ENCODE measurements at places on chromosomes 16 and 17.

GRCh38 chr17:2794111-2794803 is 2.0 kb upstream of the RAP1GAP2 start:
- H3K4me1 ChIP-seq, result peaks cover 2% of the 10 kb centered on the region
- no peak overlapping the region for H3K27ac ChIP-seq
- H3K36me3 ChIP-seq, result no peaks in the 10 kb centered on the region
- H3K27me3 ChIP-seq, result no peaks in the 10 kb centered on the region
- DNase-seq, result no peak

DNA sequence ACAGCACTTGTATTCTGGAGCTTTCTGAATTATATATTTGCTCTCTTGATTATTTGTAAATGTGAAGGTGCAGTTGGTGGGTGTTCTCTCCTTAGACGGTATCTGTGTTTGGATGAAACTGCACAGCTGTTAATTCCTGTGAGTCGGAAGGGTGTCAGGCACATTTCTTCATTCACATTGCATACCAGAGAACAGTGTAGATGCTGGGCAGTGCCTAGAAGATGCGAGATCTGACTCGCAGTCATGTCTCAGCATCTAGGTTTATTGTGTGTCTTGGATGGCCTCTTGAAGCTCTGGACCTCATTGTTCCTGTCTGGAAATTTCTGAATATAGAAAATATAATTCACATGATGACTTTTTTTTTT is 61.2 kb downstream of the CLEC16A start:
- H3K36me3 ChIP-seq, result 0 out of 2 replicates have a peak, but pooled peaks cover 3% of the 10 kb centered on the region
- H3K27ac ChIP-seq, result no peak overlapping the region
- no peak overlapping the region for H3K4me3 ChIP-seq

DNA sequence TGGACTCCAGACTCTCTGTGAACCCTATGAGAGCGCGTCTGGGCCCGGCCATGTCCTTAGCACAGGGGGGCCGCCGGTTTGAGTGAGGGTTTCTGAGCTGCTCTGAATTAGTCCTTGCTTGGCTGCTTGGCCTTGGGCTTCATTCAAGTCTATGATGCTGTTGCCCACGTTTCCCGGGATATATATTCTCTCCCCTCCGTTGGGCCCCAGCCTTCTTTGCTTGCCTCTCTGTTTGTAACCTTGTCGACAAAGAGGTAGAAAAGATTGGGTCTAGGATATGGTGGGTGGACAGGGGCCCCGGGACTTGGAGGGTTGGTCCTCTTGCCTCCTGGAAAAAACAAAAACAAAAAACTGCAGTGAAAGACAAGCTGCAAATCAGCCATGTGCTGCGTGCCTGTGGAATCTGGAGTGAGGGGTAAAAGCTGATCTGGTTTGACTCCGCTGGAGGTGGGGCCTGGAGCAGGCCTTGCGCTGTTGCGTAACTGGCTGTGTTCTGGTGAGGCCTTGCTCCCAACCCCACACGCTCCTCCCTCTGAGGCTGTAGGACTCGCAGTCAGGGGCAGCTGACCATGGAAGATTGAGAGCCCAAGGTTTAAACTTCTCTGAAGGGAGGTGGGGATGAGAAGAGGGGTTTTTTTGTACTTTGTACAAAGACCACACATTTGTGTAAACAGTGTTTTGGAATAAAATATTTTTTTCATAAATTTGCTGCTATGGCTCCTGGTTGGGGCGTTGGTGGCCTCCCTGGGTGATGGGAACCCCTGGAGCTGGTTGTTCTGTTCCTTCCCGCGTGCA is 23.1 kb downstream of the STAT5A start:
- H3K36me3 ChIP-seq, result 0 out of 2 replicates have a peak, but pooled peaks cover 5% of the 10 kb centered on the region
- peaks cover 10% of the 10 kb centered on the region for H3K4me1 ChIP-seq
- DNase-seq, result no peak

GRCh38 chr16:2148714-2149629 is 547 bp downstream of the RAB26 start:
- peaks cover 20% of the 10 kb centered on the region for H3K36me3 ChIP-seq
- peak overlapping the region; percentile 47 for H3K4me3 ChIP-seq
- DNase-seq, result no peak
- H3K4me1 ChIP-seq, result peaks cover 17% of the 10 kb centered on the region
- no peak overlapping the region for H3K27ac ChIP-seq

DNA sequence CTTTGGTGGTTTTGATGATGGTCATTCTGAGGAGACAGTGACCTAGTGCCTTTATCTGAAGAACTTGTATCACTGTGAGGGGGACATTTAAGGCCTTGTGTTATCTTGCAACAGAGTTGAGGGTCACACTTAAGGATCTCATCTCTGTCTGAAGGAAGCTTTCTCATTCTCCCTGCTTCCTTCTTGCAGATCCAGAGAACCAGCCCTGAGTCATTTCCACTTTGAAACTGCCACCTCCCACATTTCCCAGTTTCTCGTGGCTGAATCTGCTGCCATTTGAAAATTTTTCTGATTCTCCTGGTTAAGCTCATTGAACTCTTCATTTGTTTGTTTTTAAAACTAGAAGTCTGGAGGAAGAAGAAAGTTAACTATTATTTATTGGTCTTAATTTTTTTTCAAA is 190.2 kb upstream of the CDH11 start:
- H3K4me3 ChIP-seq, result no peak overlapping the region
- peaks cover 1% of the 10 kb centered on the region for H3K4me1 ChIP-seq
- no peak for DNase-seq
- H3K36me3 ChIP-seq, result no peaks in the 10 kb centered on the region
- H3K27ac ChIP-seq, result no peak overlapping the region

- no peak overlapping the region for H3K27ac ChIP-seq
- no peak for DNase-seq
- H3K36me3 ChIP-seq, result no peaks in the 10 kb centered on the region
Observed at GRCh38 chr17:8956465-8956902, 9.0 kb downstream of the PIK3R5 start.

DNA sequence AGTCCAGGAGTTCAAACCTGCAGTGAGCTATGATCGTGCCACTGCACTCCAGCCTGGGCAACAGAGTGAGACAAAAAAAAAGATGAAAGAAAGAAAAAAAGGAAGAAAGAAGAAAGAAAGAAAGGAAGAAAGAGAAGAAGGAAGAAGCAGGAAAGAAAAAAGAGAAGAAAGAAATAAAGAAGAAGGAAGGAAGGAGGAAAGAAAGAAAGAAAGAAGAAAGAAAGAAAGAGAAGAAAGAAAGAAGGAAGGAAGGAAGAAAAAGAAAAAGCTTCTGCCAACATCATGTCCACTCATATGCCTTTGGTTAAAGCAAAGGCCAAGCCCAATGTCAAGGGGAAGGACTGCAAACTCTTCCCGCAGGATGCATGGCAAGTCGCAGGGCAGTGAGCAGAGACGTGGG is 143.2 kb downstream of the IRX3 start:
- no peaks in the 10 kb centered on the region for H3K27me3 ChIP-seq
- H3K4me3 ChIP-seq, result no peak overlapping the region
- no peaks in the 10 kb centered on the region for H3K4me1 ChIP-seq
- H3K36me3 ChIP-seq, result no peaks in the 10 kb centered on the region
- H3K27ac ChIP-seq, result no peak overlapping the region

DNA sequence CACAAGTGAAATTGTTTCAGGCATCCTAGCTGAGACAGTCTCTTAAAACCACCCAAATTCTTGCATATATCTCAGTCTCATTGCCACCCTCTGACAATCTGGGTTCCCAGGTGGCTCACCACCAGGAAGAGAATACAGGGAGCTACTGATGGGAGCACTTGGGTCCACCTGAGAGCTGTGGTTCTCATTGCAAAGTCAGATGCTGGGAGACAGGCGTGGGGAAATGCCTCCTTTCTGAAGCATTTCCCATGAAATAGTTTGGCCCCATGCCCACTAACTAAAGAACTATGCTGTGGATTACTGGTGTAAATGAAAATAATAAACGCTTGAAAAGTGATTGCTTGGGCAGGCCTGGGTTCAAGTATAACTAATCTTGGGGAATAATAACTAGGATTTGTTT is 70.3 kb downstream of the CMC2 start:
- H3K27me3 ChIP-seq, result peaks cover 10% of the 10 kb centered on the region
- H3K4me3 ChIP-seq, result no peak overlapping the region
- DNase-seq, result no peak
- H3K4me1 ChIP-seq, result peaks cover 5% of the 10 kb centered on the region

GRCh38 chr17:79612468-79613194 is 1.8 kb upstream of the RBFOX3 start:
- peaks cover 9% of the 10 kb centered on the region for H3K4me1 ChIP-seq
- peaks cover 35% of the 10 kb centered on the region for H3K27me3 ChIP-seq
- peak; percentile 55 for DNase-seq
- H3K4me3 ChIP-seq, result no peak overlapping the region

- H3K4me1 ChIP-seq, result 0 out of 2 replicates have a peak, but pooled peaks cover 2% of the 10 kb centered on the region
- no peak overlapping the region for H3K4me3 ChIP-seq
- H3K27ac ChIP-seq, result no peak overlapping the region
- H3K27me3 ChIP-seq, result no peaks in the 10 kb centered on the region
- H3K36me3 ChIP-seq, result no peaks in the 10 kb centered on the region
Observed at GRCh38 chr17:4913994-4914393, 11.1 kb upstream of the CHRNE start.

GRCh38 chr16:15046692-15047376 is 9.0 kb downstream of the NTAN1 start:
- H3K4me1 ChIP-seq, result no peaks in the 10 kb centered on the region
- no peak overlapping the region for H3K4me3 ChIP-seq
- no peaks in the 10 kb centered on the region for H3K27me3 ChIP-seq
- no peak overlapping the region for H3K27ac ChIP-seq
- H3K36me3 ChIP-seq, result peaks cover 6% of the 10 kb centered on the region

GRCh38 chr17:60247836-60248461 is 98.2 kb downstream of the CA4 start:
- H3K4me3 ChIP-seq, result no peak overlapping the region
- DNase-seq, result no peak
- no peak overlapping the region for H3K27ac ChIP-seq
- no peaks in the 10 kb centered on the region for H3K4me1 ChIP-seq

DNA sequence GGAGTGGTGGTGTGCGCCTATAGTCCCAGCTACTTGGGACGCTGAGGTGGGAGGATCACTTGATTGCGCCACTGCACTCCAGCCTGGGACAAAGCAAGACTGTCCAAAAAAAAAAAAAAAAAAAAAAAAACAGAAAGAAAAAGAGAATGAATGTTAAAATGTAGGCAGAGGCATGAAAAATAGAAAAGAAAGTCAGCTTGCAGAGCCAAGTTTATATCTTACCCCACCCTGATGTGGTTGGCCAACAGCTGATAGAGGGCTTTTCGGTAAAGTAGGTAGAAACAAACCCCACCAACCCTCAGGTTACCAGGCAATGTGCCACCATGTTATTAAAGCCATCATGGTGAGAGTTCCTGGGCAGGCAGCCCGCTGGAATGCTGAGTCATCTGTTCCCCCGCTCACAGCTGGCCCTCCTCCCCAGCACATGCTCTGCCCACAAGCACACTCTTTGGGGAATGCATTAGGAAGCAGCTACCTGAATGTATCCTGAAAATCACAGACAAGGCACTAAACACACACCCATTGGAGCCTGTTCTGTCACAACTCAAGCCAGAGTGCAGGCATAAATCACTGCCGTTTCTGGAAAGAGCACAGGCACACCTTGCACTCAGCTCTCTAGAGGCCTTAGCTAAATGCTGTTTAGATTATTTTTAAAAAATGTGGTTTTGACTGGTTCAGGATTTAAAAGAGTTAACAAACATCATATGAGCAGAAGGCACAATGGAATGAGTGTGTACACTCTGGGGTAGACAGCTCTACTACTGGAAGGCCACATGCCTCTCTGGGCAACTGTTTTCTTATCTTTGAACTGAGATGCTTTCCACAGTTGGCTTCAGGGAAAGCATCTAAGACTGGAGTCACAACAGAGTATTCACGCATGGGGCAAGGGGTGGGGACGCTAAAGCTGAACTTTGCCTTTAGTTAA is 128.5 kb downstream of the PARN start:
- H3K36me3 ChIP-seq, result no peaks in the 10 kb centered on the region
- no peak overlapping the region for H3K4me3 ChIP-seq
- H3K4me1 ChIP-seq, result peaks cover 8% of the 10 kb centered on the region
- no peak overlapping the region for H3K27ac ChIP-seq
- no peak for DNase-seq

- no peak overlapping the region for H3K27ac ChIP-seq
- H3K27me3 ChIP-seq, result no peaks in the 10 kb centered on the region
- no peaks in the 10 kb centered on the region for H3K36me3 ChIP-seq
- peaks cover 4% of the 10 kb centered on the region for H3K4me1 ChIP-seq
- H3K4me3 ChIP-seq, result peak overlapping the region; percentile 69
Observed at GRCh38 chr17:43907998-43908721, 824 bp upstream of the MPP2 start.

DNA sequence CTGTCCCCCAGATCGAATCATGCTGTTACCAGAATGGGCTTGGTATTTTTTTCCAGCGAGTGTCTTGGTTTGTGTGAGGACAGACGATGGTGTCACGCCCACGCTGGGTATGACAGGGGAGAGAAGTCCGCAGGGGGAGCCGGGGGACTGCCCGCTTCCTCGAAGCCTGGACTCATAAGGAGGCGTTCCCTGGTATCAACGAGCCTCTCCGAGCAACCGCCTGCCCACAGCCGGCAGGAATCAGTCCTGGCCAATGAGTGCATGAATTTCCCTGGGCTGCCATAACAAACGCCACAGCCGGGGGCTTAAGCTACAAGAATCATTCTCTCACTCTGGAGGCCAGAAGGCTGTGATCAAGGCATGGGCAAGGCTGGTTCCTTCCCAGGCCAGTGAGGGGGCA is 26.1 kb upstream of the JPH3 start:
- no peak overlapping the region for H3K4me3 ChIP-seq
- H3K27me3 ChIP-seq, result no peaks in the 10 kb centered on the region
- no peaks in the 10 kb centered on the region for H3K36me3 ChIP-seq
- no peak for DNase-seq
- no peak overlapping the region for H3K27ac ChIP-seq

DNA sequence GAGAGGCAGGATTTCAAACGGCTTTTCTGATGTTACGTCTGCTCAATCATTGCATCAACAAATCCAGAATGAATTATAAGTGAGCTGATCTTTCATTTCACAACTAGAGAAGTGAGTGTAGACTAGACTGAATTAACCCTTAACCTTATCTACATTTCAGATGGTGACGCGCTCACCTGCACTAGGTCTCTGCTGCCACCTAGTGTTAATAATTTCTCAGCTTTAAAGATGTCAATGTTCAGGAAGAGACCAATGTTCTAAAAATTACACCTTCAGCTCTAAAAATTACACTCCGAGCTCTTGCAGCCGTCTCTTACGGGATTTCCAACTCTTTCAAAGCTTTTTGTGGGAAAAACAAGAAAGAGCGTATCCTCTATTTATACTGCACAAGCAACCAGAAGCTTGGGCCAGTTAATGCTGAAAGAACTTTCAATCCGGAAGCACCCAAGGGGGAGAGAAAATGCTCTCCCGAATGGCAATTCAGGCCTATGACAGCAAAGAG is 88.2 kb upstream of the FA2H start:
- no peaks in the 10 kb centered on the region for H3K27me3 ChIP-seq
- no peak overlapping the region for H3K27ac ChIP-seq
- no peak overlapping the region for H3K4me3 ChIP-seq
- peaks cover 5% of the 10 kb centered on the region for H3K4me1 ChIP-seq
- no peaks in the 10 kb centered on the region for H3K36me3 ChIP-seq
- DNase-seq, result no peak

- no peak for DNase-seq
- no peaks in the 10 kb centered on the region for H3K4me1 ChIP-seq
- H3K27ac ChIP-seq, result no peak overlapping the region
- H3K27me3 ChIP-seq, result no peaks in the 10 kb centered on the region
Observed at GRCh38 chr16:35745821-35746248, 2286.4 kb downstream of the TP53TG3F start.
